Epithelial cell of esophagus (primary cell): ENCODE measurements at places on chromosomes 3 and 15.

DNA sequence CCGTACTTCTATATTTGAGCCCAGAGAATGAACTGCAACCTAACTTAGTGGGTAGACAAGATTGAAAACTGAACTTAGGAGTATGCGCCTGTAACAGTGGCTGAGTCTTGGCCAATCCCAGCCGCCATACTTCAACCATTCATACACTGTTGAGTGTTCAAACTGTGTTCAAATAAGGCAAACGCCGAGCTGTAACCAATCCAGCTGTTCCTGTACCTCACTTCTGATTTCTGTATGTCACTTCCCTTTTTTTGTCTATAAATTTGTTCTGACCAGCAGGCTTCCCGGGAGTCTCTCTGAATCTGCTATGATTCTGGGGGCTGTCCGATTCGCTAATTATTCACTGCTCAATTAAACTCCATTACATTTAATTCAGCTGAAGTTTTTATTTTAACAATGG, 58.6 kb upstream of the TPM1 start:
- DNase-seq, result no peak

DNA sequence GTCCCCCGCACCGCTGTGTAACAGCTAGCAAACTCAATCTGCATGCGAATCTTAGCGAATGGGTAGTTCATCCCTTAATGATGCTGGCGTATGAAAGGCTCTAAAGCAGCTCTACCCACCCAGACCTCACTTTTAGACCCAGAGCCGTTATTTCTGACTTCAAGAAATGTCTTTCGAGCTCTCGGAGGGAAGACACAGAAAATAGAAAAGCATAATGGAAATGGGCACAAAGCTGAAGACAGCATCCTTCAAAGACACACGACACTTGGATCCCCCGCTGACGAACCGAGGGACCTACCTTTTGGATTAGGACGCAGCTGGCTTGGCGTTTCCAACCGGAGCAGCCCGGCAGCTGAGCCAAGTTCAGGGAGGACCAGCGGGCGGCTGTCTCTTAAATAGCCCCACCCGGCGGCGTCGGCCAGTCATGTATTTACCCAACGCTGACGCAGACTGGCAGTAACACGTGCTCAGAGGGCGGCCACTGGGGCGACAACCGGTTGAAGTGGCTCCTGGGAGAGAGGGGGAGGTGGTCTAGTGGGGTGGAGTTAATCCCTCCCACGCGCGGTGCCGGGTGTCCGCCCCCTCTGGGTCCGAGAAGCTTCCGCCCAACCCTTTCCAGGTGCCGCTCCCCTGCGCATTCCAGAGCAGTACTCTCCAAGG, 1.5 kb downstream of the CCK start:
- DNase-seq, result peak; percentile 73

DNA sequence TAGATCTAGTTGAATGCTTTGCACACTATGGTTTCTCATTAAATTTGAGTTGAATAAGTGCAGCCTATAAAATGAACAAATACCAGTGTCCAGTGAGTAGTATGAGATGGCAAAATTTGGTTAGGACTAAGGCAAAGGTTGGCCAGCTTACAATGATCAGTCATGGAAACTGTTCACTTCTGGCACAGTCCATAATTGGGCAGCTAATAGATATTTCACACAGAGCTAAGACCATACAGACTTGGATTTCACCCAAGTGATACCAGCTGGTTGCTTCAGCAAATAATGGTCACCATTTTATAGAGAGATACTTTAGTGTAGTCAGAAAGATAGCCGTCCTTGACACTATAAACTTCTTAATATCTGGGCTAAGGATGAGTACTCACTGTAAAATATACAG, 15.7 kb downstream of the GAP43 start:
- DNase-seq, result no peak

- no peak for DNase-seq
Measured at GRCh38 chr15:48354694-48355303, 23.6 kb downstream of the DUT start.

DNA sequence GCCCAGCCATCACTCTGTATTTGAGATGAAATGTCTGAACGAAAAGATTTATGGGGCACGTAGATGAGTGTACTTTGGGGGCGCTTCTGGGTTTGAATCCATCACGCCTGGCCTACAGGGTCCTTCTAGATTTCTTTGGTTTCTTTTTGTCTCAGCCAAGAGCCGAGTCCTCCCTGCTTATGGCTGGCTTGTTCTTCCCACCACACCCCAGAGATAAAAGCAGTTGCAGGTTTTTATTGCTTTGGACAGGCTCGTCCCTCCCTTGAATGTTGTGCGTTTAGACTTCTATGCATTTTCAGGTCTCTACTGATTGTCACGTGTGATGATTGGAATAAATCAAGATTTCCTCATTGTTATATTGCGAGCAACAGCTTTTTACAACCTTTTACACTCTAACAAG, 104.8 kb upstream of the CHRNA7 start:
- DNase-seq, result no peak

- DNase-seq, result no peak
Measured at GRCh38 chr3:42557854-42558253, 23.9 kb downstream of the SEC22C start.

DNA sequence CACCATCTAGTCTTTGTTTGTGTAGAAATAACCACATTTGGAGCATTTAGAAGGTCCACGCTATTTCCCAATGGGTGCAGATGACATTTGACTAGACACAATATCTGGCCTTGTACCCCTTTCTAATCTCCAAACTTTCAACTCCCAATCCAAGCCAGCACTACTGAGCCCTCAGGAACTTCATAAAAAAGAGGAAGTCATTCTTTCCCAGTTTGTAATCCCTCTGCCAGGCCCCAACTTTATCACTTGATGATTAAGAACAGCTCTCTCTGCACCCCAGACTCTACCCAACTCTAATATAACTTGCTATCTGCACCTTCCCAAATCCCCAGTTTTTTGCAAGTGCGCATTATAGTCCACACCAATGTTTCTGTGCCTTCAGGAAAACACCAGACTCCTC, 170.2 kb downstream of the KCNMB2 start:
- DNase-seq, result peak; percentile 30

GRCh38 chr3:141862279-141862816, 14.1 kb upstream of the ATP1B3 start:
- DNase-seq, result no peak

GRCh38 chr15:31346367-31347066, 19.9 kb downstream of the KLF13 start:
- no peak for DNase-seq
